ENCODE measurements at places on chromosomes 12 and 14. TPM values are rescaled to one million over a fixed set of nuclear protein-coding genes. Genes with fewer than 3 reads are reported as not detected.

NGB gene
- polyA plus RNA-seq: 0.60 TPM

P2RX7 gene
- polyA plus RNA-seq: 0.38 TPM

FAIM2 gene
- 1.3 TPM for polyA plus RNA-seq

- peaks cover 3% of the 10 kb centered on the region for H3K4me1 ChIP-seq
- no peak for DNase-seq
- peaks cover 28% of the 10 kb centered on the region for H3K36me3 ChIP-seq
- H3K27me3 ChIP-seq: no peaks in the 10 kb centered on the region
Measured at GRCh38 chr12:97545804-97546203, 83.2 kb downstream of the RMST start.

DNA sequence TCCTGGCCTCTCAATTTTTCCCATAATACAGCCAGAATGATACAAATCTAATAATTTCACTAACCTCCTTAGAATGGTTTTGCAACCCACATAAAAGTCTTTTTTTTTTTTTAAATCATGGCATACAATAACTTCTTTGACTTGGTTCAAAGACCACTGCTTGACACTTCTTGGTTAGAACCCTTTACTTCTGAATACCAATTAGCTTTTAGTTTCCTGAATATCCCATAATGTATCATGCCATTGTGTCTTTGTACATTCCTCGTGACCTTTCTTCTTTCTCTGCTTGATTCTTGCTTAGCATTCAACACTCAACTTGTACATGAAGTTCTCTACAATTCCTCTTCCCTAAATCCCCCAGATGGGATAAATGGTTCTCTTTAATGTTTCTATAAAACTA, 19.3 kb downstream of the KLHL28 start:
- H3K36me3 ChIP-seq: no peaks in the 10 kb centered on the region
- H3K4me1 ChIP-seq: no peaks in the 10 kb centered on the region
- DNase-seq: no peak
- no peaks in the 10 kb centered on the region for H3K27me3 ChIP-seq
- H3K27ac ChIP-seq: no peak overlapping the region
- H3K4me3 ChIP-seq: no peak overlapping the region

- H3K36me3 ChIP-seq: no peaks in the 10 kb centered on the region
- H3K27me3 ChIP-seq: no peaks in the 10 kb centered on the region
- H3K4me3 ChIP-seq: no peak overlapping the region
- no peak for DNase-seq
- no peak overlapping the region for H3K27ac ChIP-seq
Measured at GRCh38 chr14:76499399-76499798, 123.5 kb downstream of the ESRRB start.

GRCh38 chr12:3206536-3207072, 129.4 kb downstream of the TSPAN9 start:
- H3K4me1 ChIP-seq: peaks cover 11% of the 10 kb centered on the region
- no peak overlapping the region for H3K27ac ChIP-seq
- H3K27me3 ChIP-seq: peaks cover 12% of the 10 kb centered on the region
- no peak for DNase-seq
- H3K4me3 ChIP-seq: no peak overlapping the region

- peak overlapping the region; percentile 53 for H3K4me3 ChIP-seq
- H3K27me3 ChIP-seq: peaks cover 29% of the 10 kb centered on the region
- DNase-seq: peak; percentile 63
- peaks cover 12% of the 10 kb centered on the region for H3K4me1 ChIP-seq
- H3K27ac ChIP-seq: no peak overlapping the region
- no peaks in the 10 kb centered on the region for H3K36me3 ChIP-seq
Measured at GRCh38 chr14:61322011-61322798, 826 bp downstream of the PRKCH start.

- H3K36me3 ChIP-seq: no peaks in the 10 kb centered on the region
- H3K4me1 ChIP-seq: 0 out of 2 replicates have a peak, but pooled peaks cover 5% of the 10 kb centered on the region
- DNase-seq: no peak
- H3K27me3 ChIP-seq: no peaks in the 10 kb centered on the region
- H3K4me3 ChIP-seq: no peak overlapping the region
Measured at GRCh38 chr14:80448267-80448666, 237.0 kb upstream of the DIO2 start.

GRCh38 chr14:29028973-29029582, 262.5 kb downstream of the FOXG1 start:
- no peak overlapping the region for H3K4me3 ChIP-seq
- H3K27ac ChIP-seq: no peak overlapping the region
- no peaks in the 10 kb centered on the region for H3K27me3 ChIP-seq

DNA sequence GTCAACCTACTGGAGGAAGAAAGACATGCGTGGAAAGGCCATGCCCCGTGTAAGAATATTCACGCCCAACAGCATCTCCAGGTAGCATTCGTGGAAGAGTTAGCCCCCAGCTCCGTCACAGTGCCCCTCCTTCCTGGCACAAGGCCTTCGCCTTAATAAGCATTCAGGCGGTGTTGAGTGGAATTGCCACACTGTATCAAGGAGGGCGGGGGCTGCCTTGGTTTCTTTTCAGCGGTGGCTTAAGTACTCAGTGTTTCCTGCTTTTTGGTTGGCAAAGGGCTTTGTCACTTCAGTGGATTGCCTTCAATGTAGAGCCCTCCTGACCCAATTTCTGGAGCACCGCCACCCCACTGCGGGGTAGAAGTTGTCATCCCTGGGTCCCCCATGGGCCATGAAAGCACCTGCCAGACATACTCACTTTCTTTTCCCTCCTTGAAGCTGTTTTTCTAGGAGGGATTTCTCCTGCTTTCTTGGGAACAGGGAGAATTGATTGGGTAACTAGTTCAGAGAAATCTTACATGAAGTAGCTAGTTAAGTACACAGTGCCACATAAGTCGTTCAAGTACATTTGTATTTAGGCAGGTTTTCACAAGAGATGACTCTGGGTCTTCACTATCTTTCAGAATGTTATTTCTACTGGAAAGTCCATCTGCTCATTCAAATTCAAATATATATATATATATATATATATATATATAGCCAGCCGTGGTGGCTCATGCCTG, 65.5 kb upstream of the STON2 start:
- DNase-seq: no peak
- no peaks in the 10 kb centered on the region for H3K27me3 ChIP-seq
- no peaks in the 10 kb centered on the region for H3K4me1 ChIP-seq
- no peak overlapping the region for H3K4me3 ChIP-seq

DNA sequence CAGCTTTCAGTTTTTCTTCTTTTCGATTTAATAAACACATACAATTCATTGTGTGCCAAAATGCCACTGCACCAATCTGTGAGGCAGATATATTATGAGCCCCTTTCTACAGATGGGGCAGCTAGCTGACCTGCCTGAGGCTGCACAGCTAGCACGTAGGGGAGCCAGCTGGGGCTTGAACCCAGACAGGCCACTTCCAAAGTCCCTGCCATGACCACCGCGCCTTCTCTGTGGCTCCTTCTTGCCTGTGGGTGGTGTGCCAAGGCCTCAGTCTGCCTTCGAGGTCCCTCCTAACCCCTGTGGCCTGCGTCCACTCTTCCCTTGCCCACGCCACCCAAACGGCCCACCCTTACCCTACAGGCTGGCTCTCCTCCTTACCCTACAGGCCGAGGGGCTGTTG, 16.2 kb downstream of the FAM222A start:
- DNase-seq: no peak
- H3K4me3 ChIP-seq: no peak overlapping the region
- H3K27ac ChIP-seq: no peak overlapping the region
- no peaks in the 10 kb centered on the region for H3K36me3 ChIP-seq

DNA sequence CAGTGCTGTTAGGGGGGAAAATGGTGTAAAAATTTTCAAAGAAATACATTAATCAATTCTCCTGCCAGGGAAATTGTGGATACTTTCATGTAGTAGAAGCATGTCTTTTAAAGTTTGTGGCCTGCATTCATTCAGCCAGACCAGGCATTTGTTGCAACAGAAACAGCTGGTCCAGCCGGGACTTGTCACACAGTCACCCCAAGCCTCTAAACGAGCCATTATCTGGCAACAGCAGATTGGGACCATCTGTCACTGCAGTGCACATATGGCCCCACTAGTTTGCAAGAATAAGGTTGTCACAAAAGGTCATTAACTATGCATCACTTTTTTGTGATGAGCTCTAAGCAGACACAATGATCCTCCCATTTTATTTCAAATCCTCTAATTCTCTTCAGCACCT, 193.9 kb downstream of the PHLDA1 start:
- H3K27ac ChIP-seq: no peak overlapping the region
- H3K4me1 ChIP-seq: no peaks in the 10 kb centered on the region
- H3K36me3 ChIP-seq: no peaks in the 10 kb centered on the region
- H3K27me3 ChIP-seq: no peaks in the 10 kb centered on the region
- H3K4me3 ChIP-seq: no peak overlapping the region
- DNase-seq: no peak

GRCh38 chr14:21924479-21924878, 250.9 kb upstream of the OR4E1 start:
- H3K27me3 ChIP-seq: no peaks in the 10 kb centered on the region
- H3K27ac ChIP-seq: no peak overlapping the region
- no peak overlapping the region for H3K4me3 ChIP-seq
- no peaks in the 10 kb centered on the region for H3K36me3 ChIP-seq
- no peaks in the 10 kb centered on the region for H3K4me1 ChIP-seq

GRCh38 chr12:26987634-26988424, 26.4 kb downstream of the TM7SF3 start:
- H3K4me3 ChIP-seq: no peak overlapping the region
- no peaks in the 10 kb centered on the region for H3K27me3 ChIP-seq
- no peaks in the 10 kb centered on the region for H3K4me1 ChIP-seq

DNA sequence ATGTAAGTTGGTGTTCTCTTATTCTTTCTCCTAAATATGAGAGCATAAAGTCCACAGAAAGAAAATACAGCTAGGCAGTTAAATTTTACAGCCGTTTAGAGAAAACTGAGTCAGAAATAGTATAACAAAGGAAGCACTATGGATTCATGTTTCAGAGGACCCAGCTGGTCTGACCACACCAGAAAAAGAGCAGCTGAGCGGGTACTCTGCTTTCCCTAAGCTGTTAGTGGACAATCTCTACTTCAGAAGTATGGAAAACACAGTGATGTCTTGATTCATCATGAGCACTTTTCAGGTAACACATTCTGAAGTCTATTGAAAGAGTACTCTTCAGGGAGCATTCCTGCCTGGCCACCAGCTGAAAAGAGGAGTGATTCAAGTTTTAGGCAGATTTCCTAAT, 12.4 kb downstream of the PPM1H start:
- no peak overlapping the region for H3K4me3 ChIP-seq
- H3K27ac ChIP-seq: no peak overlapping the region
- peaks cover 5% of the 10 kb centered on the region for H3K4me1 ChIP-seq
- no peak for DNase-seq

- peak overlapping the region; percentile 90 for H3K4me3 ChIP-seq
- no peaks in the 10 kb centered on the region for H3K27me3 ChIP-seq
- H3K36me3 ChIP-seq: peaks cover 7% of the 10 kb centered on the region
- DNase-seq: no peak
- H3K4me1 ChIP-seq: peaks cover 9% of the 10 kb centered on the region
- no peak overlapping the region for H3K27ac ChIP-seq
Measured at GRCh38 chr12:118377021-118377883, 897 bp downstream of the SUDS3 start.

DNA sequence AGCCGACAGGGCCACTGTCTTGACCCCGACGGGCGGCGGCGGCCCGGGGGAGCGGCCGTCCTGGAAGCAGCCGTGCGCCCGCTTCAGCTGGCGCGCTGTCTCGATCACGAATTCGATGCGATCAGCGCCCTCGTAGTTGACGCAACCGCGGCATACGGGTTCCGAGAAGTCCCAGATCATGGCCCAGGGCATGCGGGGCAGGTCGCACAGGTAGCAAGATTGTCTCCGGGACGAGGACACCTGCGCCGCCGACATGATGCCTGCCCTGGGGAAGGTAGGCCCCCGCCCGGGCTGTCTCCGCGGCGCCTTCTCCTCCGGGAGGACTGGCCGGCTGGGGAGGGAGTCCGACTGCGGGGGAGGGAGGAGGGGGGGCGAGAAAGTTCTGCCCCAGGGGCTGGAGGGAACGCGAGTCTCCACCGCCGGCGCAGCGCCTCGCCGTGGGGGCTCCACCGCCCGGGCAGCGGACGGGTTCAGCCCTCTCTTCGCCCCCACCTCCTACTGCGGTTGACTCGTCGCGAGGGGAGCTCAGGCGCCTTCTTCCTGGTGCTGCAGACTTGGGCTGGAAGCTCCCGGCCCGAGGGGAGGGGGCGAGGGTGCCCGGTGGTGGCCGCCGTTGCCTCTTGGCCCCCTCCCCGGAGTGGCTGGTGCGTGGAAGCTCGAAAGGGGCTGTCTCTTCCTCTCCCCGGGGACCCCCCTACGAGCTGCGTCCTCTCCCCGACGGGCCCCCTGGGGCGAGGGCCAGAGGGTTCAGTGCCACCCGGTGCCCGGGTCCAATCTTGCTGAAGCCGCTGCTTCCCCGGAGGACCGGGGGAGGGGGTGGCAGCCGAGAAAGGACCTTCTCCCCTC, 747 bp downstream of the IRF2BPL start:
- no peak for DNase-seq
- no peaks in the 10 kb centered on the region for H3K36me3 ChIP-seq
- peak overlapping the region; percentile 86 for H3K4me3 ChIP-seq
- peak overlapping the region; percentile 91 for H3K27ac ChIP-seq

GRCh38 chr14:26867171-26867757, 269.4 kb upstream of the NOVA1 start:
- H3K36me3 ChIP-seq: no peaks in the 10 kb centered on the region
- no peak for DNase-seq
- H3K4me1 ChIP-seq: peaks cover 2% of the 10 kb centered on the region
- H3K27ac ChIP-seq: no peak overlapping the region

GRCh38 chr14:104996483-104996882, 10.9 kb downstream of the CLBA1 start:
- no peaks in the 10 kb centered on the region for H3K4me1 ChIP-seq
- no peak overlapping the region for H3K4me3 ChIP-seq
- no peaks in the 10 kb centered on the region for H3K27me3 ChIP-seq
- no peak for DNase-seq
- no peaks in the 10 kb centered on the region for H3K36me3 ChIP-seq
- H3K27ac ChIP-seq: no peak overlapping the region

GRCh38 chr14:54659365-54659764, 92.4 kb downstream of the SAMD4A start:
- H3K4me1 ChIP-seq: no peaks in the 10 kb centered on the region
- H3K4me3 ChIP-seq: no peak overlapping the region
- no peak overlapping the region for H3K27ac ChIP-seq

DNA sequence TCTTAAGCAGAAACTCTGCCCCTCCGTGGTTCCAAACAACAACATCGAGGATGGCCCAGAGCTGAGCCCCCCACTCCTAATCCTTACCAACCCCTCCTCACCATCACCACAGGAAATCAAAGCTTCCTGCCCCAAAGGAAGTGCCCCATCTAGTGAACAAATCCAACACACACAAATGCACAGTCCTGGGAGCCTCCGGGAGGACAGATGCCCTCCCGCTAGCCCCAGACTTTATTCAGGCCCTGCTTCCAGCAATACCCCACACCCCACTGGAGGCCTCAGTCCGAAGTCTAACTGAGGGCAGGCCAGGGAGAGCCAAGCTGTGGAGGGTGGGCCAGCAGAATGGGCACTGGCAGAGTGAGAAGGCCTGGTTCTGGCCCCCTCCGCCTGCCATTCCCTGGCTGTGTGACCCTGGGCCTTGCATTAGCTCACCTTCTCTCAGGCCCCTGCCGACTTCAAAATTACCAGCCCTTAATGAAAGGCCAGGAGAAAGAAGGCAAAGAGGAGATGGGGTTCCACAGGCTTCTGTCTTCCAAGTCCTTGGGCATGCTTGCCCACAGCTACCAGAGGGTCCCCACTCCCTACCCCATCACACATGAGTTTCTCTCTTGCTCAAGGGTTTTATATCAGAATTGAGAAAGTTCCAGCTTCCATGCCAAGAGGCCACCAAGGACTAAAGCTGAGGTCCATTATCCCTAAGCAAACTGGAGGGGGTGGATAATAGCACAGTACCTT, 2.3 kb downstream of the HDAC7 start:
- no peaks in the 10 kb centered on the region for H3K27me3 ChIP-seq
- H3K4me1 ChIP-seq: peaks cover 14% of the 10 kb centered on the region
- no peaks in the 10 kb centered on the region for H3K36me3 ChIP-seq
- no peak overlapping the region for H3K27ac ChIP-seq
- DNase-seq: no peak
